ENCODE measurements at places on chromosomes 2 and 18.

DNA sequence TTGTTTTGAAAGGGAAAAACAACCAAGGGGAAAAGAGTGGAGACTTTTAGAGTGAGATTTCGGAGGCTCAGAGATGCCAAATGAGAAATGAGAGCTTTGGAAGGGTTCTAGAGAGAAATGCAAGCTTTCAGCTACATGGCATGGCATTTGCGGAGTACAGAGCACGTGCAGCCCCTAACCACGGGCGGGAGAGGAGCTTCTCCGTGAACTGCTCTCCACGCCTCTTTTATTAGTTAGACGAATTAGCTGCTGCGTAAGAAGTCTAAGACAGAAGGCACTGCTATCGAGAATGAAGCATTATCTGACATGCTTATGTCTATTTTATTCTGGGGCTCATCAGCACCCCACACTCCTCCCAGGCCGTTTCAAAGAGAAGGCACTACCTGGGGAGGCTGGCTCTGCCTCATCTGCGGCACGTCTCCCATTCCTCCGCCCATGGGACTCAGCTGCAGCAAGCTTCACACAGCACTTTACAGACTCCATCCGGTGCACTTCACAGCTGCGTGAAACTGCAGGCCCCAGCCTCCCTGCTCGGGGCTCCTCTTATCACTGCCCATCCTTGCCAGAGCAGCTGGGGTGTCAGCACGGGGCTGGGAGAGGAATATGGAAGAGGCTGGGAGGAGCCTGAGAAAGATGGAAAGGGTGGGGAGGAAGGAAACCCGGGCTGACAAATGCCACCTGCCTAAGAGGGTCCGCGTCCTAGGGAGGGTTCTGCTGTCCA, 207.3 kb upstream of the APCDD1 start:
- DNase-seq = no peak

DNA sequence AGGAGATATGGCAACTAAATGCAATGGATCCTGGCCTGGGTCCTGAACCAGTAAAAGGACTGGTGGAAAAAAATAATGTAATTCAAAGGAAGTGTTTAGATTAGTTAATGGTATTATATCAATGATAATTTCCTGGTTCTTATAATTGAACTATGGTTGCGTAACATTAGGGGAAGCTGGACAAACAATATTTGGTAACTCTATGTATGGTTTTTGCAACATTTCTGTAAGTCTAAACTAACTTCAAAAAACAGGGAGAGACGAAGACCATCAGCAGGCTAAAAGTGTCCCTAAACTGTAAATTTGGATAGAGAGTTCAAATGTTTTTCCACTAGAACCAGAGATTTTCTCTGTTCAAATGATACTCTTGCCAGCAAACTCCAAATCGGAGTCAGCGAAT, 36.9 kb downstream of the KLF7 start:
- no peak for DNase-seq

GRCh38 chr2:225694664-225695063, 295.2 kb downstream of the NYAP2 start:
- no peak for DNase-seq

DNA sequence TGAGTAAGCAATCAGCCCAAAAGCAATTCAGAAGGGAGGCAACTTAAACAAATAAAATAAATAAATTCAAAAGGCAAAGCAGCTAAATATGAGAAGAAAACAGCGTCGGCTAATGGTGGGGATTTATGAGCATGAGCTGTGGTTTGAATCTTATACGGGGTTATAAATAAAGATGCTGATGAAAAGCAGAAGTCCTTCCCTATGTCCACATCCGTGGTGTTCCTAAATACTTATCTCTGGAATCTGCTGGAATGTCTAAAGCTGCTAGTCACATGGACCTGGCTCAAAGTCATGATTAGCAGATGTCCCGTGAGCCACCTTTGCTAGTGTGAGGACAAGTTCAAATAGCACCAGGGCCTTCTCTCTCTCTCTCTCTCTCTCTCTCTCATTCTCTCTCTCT, 33.8 kb downstream of the SMIM21 start:
- DNase-seq = no peak

- DNase-seq = no peak
Measured at GRCh38 chr2:234670052-234670451, 173.2 kb upstream of the ARL4C start.

- DNase-seq = no peak
Measured at GRCh38 chr2:145066151-145066661, 546.3 kb upstream of the ZEB2 start.

DNA sequence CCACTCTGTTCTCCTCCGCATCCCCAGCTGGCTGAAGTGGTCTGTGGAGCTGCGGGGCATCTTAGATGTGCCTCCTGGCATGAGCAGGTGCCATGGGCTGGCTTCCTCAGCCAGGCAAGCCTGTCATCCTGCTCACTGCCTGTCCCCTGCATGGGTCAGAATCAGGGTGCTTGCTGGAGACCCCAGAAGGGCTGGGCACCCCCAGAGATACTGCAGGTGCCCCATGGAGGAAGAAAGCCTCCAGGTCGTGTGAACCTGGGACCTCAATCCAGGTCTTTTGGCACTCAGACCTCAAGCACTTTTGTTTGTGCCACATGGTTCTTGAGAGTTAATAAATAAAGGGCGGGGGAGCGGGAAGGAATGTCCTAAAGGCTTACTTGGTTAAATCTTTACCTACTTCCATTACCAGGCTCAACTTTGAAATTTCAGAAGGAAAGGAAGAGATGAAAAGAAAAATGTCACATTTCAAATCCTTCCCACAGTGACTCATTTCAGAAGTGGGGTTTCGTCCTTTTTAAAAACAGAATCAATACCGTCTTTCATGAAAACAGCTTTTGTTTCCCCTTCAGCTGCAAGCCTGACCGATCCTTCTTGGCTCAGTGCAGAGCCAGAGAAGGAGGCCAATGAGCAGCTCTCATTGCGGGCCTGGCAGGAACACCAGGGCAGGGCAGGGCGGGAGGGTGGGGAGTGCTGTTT, 69.9 kb downstream of the RHOB start:
- no peak for DNase-seq
